ENCODE measurements at places on chromosomes 13 and 19. TPM values are rescaled to one million over a fixed set of nuclear protein-coding genes. Genes with fewer than 3 reads are reported as not detected.

- DNase-seq: no peak
- no peak overlapping the region for H3K27ac ChIP-seq
- no peak overlapping the region for H3K4me3 ChIP-seq
- peaks cover 20% of the 10 kb centered on the region for H3K4me1 ChIP-seq
Measured at GRCh38 chr13:34153428-34154180, 335.7 kb downstream of the RFC3 start.

GRCh38 chr13:31361673-31362072 is 161.9 kb downstream of the B3GLCT start:
- H3K4me1 ChIP-seq: no peaks in the 10 kb centered on the region
- H3K4me3 ChIP-seq: no peak overlapping the region
- peaks cover 3% of the 10 kb centered on the region for H3K36me3 ChIP-seq
- no peak for DNase-seq
- H3K27ac ChIP-seq: no peak overlapping the region

DNA sequence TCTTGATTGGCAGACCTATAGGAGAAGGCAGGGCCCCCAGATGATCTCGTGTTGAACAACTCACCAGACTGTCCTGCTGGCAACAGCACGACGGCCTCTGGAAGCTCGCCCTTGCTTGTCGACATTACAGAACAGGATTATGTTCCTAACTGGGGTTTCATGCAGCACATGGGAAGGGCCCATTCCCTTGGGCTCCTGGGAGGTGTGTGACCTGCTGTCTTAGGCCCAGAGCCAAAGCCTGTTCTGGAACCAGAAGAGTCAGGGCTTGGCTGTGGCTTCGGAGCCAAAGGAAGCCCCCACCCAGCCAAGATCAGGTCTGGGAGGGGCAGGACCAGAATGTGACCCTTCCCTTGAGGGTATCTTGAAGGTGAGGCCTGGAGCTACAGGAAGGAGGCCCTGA is 36.9 kb downstream of the RGCC start:
- peaks cover 93% of the 10 kb centered on the region for H3K4me1 ChIP-seq
- no peak overlapping the region for H3K27ac ChIP-seq
- H3K36me3 ChIP-seq: peaks cover 4% of the 10 kb centered on the region
- H3K4me3 ChIP-seq: no peak overlapping the region
- no peak for DNase-seq

DNA sequence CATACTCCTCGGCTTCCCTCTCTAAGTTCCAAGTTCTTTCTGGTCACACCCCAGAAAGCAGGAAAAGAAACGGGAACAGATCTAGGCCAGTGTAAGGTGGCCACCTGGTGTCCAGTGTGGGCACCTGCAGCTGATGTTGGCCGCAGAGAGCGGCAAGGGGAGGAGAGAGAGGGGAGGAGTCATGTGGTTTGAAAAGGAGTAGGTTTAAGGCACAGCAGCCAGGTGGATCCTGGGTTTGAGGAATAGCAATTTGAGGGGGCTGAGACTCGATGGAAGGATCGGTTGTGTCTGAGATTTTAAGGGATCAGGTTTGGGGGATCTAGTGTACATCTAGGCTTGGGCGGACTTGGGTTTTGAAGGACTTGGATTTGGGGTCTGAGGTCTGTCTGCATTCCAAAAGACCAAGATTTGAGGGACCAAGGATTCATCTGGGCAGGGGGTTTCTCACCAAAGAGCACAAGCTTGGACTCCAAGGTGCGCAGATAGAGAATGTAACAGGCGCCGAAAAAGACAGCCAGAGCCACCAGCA is 1.2 kb downstream of the RABAC1 start:
- H3K27ac ChIP-seq: no peak overlapping the region
- H3K36me3 ChIP-seq: no peaks in the 10 kb centered on the region
- peak overlapping the region; percentile 95 for H3K4me3 ChIP-seq

DNA sequence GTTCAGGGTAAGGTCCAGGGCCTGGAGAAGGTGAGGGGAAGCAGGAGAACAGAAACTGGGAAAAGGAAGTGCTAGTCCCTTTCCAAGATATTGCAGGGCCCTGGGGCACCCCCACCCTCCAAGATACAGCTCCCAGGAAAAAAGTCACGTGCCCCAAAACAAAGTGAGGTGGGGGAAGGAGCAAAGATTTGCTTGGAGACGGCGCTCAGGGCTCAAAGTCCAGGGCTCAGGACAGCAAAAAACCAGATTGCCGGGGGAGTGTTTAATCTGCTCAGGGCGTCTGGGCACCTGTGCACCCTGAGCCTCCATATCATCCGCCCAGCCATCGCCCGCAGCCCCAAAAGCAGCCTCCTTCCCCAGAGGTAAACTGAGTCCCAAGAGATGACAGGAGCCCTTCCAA is 6.3 kb downstream of the SMIM24 start:
- peaks cover 8% of the 10 kb centered on the region for H3K4me1 ChIP-seq
- peaks cover 5% of the 10 kb centered on the region for H3K27me3 ChIP-seq
- no peak overlapping the region for H3K4me3 ChIP-seq
- no peak overlapping the region for H3K27ac ChIP-seq

Gene RASGRP4
- total RNA-seq: 11.3 TPM

Measured in activated T-cell treated with anti-CD3 and anti-CD28 coated beads, Interleukin-2, amount 50 U/mL, for 72 hours (primary cell).